ENCODE measurements at places on chromosomes 7 and 10. TPM values are rescaled to one million over a fixed set of nuclear protein-coding genes. Genes with fewer than 3 reads are reported as not detected.
A peak's percentile ranks its signal among the peaks of the same experiment; 100 is the strongest.

DNA sequence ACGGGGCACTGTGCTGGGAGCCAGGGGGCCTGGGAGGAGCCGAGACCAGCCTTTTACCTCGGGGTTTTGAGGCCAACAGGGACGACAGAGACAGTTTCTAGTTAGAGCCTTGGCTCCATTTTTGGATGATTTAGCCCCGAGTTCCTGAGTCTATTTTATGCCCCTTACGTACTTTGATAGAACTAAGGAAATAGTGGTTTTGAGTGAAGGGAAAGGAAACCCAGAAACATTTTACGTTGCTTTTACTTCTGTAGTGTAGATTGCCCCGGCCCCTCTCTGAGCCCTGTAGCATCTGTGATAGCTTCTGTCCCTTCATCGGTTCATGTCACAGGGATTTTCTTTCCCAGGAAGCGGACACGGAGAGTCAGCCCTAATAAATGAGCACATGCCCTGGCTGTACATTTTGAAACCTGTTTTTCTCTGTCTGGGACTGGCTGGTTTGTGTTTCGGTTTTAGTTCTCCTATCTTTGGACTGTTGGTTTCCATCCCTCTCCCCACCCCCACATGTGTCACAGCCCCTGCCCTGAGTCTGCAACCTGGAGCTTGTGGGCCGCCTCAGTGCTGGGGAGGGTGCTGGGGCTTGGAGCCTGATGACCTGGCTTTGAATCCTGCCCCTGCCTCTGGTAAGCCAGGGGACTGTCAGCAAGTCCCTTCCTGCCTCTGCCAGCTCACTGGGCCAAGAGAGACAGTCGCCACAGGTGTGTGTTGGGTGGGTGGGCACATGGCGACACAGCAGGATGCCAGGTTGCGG is 6.9 kb upstream of the ORAI2 start:
- DNase-seq, result no peak

DNA sequence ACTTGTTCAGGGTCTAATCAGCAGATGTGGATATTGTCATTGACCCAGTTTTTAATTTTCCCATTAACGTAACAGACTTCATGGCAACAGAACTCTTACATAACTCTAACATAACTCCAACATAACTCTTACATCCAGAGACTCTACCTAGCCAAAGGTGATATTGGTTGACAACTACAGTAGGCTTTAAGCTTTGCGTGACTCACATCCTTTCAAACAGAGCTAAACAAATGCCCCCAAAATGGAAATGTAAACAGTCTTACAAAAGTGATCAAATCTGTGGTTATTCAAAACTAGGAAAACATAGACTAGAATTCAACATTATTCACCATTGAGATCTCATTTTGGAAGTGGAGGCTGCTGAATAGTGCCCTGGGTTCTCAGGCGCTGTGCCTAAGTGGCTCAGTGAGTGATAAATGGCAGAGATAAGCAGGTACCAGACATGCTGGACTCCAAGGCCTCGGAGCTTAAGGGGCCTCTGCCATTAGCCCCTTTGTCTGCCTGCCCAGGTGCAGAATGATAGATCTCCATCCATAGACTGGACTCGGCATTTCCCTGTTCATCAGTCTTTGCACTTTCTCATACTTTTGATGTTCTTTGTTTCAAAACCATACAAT is 34.3 kb upstream of the BTBD16 start:
- DNase-seq, result no peak

DNA sequence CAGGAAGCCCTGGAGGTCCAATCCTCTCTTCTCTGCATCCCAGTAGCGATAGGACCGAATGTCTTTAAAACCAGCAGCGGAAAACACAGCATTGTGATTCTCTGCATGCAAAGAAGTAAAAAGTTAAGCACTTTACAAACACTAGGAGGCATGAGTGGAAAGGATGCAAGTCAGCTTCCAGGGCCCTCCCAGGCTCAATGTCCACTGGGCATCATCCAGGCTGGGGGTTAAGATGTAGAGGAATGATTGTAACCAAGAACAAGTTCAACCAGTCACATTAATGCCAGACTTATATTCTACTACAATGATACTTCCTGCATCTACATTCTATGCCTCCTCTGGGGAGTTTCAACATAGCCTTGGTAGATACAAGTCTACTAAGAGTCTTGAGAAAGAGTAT is 24.3 kb downstream of the GOT1 start:
- DNase-seq, result no peak

- no peak for DNase-seq
Measured at GRCh38 chr10:48879451-48879850, 60.2 kb downstream of the LRRC18 start.

DNA sequence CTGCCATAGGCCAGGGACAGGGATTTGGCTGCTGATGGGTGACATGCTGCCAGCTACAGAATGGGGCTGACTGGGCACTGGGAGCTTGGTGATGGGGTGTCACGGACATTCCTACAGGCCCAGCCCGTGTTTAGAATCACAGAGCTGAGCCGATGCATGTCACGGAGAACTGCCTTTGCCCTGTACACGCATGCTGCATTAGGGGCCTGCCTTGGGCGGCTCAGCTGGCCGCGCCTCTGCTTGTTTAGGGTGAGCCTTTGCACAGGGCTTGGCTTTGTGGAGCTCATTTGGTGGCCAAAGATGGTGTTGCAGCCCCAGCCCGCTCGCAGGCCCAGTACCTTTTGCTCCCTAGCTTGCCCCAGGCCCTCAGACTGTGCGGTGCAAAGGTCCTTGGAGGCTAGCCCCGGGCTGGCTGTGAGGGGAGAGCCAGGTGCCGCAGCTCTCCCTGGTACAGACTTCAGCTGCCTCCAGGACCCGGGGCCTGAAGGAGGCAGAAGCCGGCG is 108.4 kb upstream of the BTBD16 start:
- DNase-seq, result no peak

GRCh38 chr7:130409712-130410072 is 29.4 kb downstream of the CPA1 start:
- DNase-seq, result peak; percentile 44

DNA sequence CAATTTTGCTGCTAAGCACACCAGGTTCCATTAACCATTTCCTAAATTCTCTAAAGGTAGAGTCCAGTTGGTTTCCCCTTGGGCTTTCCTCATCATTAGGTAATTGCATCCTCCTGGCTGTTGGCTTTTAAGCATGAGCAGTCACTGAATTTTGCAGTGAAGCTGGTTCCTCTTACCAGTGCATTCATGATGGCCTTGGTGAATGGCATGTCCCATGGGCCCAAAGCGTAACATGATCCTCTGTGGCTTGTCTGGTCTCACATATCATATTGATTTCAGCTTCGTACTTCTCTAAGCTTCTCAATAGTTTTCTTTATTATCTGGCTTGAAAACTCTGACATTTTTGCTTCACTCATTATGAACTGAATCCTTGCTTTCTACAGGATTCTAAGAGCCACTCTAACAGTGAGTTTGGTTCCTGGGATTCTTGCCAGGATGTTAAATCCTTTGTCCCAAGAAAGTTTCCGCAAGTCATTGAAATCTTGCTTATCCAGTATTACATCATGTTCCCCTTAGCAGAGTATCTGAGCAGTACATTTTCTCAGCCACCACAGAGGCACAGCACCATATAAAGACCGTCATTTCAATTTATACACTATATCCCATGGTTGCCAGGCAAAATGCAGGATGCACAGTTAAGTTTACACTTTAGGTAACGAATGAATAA is 134.2 kb downstream of the PTN start:
- DNase-seq, result peak; percentile 12

DNA sequence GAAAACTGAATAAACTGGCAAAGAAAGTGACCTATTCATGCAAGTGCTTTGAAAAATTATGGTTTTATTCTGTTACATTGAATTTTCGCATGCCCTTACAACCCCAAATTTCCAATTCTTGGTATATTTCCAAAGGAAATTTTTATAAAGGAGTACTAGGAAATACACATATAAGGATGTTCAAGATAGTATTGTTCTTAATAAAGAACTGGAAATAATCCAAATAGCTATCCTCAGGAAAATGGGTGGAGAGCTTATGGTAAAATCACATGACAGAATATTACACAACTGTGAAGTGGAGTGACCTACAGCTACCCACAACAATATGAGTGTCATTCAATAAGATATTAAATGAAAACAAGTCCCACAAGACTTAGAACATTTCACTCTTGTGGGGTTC is 138.9 kb upstream of the BMPER start:
- DNase-seq, result no peak

Gene PALD1
- 2.0 TPM for total RNA-seq

Gene PVRIG
- not detected for total RNA-seq

Gene H2BK1
- not detected for total RNA-seq

Gene TMEM229A
- total RNA-seq, result 0.09 TPM
